ENCODE measurements at places on chromosomes 2 and 18. TPM values are rescaled to one million over a fixed set of nuclear protein-coding genes. Genes with fewer than 3 reads are reported as not detected.

The ZSWIM2 gene
- not detected for total RNA-seq

The ASPRV1 gene
- under 0.01 TPM for total RNA-seq

The CARF gene
- 9.5 TPM for total RNA-seq

The DNER gene
- 0.65 TPM for total RNA-seq

The GPR39 gene
- 3.8 TPM for total RNA-seq

The SH3BP4 gene
- total RNA-seq = 96.0 TPM

- DNase-seq = no peak
Observed at GRCh38 chr2:184155791-184156190, 442.5 kb upstream of the ZNF804A start.

- DNase-seq = no peak
Observed at GRCh38 chr2:68403199-68403644, 38.1 kb downstream of the PLEK start.

- DNase-seq = no peak
Observed at GRCh38 chr2:2960441-2961133, 417.0 kb downstream of the EIPR1 start.

DNA sequence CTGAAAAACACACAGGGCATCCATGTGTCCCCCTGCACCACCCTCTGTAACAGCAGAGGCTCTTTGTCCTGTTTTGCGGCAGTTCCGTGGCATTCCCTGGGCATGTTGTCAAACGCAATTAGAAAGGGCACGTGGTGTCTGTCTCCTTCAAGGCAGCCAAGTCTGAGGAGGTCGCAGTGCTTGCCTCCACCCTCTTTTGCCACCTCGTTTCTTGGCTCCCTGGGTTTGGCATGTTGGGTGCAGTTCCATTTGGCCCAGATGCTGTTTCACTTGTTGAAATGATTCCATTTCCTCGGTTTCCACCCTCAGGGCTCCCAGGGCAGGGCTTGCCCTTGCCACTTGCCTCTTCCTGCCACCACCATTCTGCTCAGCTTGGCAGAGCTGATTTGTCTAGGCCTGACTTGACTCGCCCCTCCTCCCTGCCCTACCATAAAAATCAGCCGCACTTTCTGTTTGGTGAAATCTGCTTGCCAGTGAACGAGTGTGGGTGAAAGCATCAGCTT is 12.4 kb downstream of the CCL20 start:
- no peak for DNase-seq

DNA sequence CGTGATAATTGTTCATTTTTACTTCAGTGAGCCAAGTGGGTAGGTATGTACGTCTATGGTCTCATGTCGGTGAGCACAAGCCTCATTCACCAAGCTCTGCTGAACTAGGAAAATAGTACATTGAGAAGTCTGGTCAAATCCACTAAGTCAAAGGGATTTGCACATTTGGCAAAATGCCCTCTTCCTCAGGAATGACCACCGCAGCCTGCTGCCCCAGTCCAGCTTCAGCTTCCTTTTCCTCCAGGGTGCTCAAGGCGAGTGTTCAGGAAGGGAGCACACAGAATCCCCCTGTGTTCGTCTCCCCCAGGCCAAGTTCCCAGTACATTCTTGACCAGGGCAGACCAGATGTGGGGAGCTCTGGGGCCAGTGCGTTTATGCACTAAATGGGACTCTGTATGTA is 23.0 kb downstream of the TCF7L1 start:
- DNase-seq = no peak

GRCh38 chr2:239291475-239292350 is 109.1 kb downstream of the HDAC4 start:
- DNase-seq = no peak

GRCh38 chr18:33916200-33916599 is 308.5 kb downstream of the NOL4 start:
- DNase-seq = no peak

DNA sequence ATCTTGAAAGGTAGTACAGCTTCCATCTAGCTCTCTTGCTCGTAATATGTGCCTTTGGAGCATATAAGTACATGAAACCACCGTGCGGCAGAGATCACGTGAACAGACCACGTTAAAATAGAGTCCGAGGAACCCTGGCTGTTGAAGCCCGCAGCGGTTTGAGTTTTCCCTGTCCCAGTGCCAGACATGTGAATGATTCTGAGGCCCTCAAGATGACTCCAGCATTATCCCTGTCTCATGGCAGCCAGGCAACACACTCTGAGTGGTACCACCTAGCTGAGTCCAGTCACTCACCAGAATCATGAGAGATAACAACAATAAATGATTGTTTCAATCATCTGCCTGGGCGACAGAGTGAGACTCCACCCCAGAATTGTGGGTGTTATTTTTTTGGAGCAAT is 21.6 kb upstream of the AAK1 start:
- no peak for DNase-seq

Measured in GM23248 (cell line).